ENCODE measurements at places on chromosomes 4 and X.

GRCh38 chr4:40585201-40585799, 44.4 kb downstream of the RBM47 start:
- no peak for DNase-seq

- no peak for DNase-seq
Observed at GRCh38 chr4:153038623-153039311, 102.6 kb downstream of the FHDC1 start.

GRCh38 chr4:87255755-87256154, 35.3 kb upstream of the KLHL8 start:
- DNase-seq, result no peak

DNA sequence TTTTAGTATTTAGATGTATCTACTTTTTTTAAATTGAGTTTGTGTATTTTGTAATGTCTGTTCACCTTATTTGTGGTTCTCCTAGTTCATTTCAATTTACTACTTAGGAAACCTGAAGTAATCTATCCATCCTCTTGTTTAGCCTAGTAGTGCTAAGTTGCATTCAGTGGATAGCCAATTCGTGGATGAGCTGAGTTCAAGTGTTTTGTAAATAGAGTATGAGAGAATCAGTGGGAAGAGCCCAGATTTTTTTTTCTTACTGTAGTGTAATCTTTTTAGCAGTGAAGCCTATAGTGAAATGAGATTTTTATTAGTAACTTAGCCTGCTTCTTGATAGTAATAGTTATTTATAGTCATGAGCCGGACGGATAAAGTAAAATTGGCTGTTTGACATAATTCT, 21.7 kb downstream of the STAG2 start:
- no peak for DNase-seq

All from stimulated activated CD4-positive, alpha-beta T cell treated with anti-CD3 and anti-CD28 coated beads, Interleukin-2, amount 100 ng/mL, for 24 hours (primary cell).